ENCODE measurements at places on chromosomes 2 and 18.

DNA sequence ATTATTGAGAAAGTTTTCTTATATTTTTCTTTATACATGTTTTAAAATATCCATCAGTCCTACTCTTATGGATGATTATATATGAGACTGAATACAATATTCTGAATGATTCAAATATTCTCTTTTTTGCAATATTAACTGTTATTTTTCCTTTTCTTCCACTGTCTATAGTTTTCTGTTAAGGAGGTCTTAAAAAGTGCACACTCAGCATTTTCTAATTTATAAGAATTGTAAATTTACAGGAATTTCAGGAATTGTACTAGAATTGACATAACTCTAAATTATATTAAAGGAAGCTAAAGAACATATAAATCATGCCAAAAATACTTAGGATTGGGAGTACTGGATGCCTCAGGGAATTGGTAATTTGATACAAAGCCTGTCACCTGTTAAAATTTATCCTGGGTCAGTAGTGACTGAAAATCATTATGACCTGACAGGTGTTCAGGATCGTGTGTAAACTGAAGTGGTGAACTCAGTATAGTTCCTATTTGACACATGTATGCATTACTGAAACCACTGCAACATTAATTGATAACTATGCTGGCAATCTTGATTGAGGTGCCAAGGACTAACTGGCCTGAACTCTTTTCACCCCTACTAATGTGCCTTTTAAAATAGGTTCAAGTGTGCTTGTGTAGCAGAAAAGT lies 30.4 kb downstream of the MSTN start:
- DNase-seq: no peak

DNA sequence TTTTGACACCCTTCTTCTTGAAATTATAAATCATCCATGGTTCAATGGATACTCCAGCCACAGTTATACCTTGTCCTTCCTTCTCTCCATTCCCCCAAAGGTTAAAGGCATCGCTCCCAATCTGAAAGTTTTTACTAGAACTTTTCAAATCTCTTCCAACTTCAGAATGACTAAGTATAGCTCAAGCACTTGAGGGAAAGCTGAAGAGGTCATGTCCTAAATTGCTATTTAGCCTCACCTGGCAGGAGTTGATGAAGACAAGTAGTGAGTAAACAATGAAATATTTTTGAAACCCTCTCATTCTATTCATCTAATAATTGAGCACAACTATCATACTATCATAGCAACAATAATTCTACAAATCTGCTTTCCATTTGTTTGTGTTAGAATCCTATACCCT lies 167.8 kb downstream of the HNMT start:
- no peak for DNase-seq

DNA sequence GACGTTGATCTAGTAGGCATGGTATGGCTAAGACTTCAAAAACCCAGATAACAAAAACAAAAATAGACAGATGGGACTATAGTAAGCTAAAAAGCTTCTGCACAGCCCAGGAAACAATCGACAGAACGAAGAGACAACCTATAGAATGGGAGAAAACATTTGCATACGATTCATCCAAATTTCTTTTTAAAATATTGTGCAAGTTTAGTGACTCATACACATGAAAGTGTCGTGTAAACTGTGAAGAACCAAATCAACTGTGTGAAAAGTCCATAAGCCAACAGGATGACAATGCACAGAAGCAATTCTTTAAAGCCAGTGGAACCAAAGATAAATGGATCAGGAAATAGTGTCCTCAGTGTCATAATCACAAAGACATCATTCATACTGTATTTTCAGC lies 671.1 kb downstream of the RNF144A start:
- no peak for DNase-seq

GRCh38 chr2:19102696-19103423 lies 255.6 kb downstream of the OSR1 start:
- no peak for DNase-seq

DNA sequence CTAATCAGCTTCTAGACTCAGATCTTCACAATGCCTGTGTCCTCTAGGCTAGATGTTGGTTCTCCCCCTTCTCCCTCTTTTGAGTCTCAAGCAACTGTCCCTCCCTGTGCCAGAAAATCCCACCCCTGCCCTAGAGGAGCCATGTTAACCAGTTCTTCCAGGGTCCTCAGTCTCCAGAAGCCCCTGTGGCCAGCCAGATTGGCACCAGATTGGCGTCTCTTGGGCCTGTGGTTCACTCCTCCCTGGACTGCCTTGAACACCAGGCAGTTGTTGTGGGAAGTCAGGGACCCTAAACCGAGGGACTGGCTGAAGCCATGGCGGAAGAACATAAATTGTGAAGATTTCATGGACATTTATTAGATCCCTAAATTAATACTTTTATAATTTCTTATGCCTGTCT lies 36.6 kb downstream of the CYP26B1 start:
- DNase-seq: no peak

GRCh38 chr18:75478996-75479880 lies 51.7 kb upstream of the SMIM21 start:
- no peak for DNase-seq

DNA sequence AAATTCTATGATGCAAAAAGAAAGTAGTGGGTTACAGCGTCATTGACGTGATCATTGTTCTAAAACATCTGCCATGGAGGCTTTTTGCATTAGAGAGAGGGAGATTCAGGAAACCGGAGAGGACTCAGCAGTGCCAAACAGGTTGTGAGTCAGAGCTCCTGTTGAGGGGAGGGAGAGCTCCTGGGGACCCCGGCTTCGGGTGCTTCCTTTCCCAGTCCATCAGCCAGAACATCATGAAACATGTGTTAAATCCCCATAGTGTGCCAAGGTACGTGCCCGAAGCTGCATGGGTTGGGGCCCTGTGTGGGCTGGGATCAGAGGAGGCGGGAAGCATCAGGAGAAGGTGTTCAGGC lies 791 bp upstream of the CYRIA start:
- DNase-seq: no peak

GRCh38 chr18:44518091-44518615 lies 162.5 kb upstream of the SETBP1 start:
- DNase-seq: no peak

GRCh38 chr2:127592761-127593227 lies 53.2 kb upstream of the GPR17 start:
- no peak for DNase-seq

- DNase-seq: no peak
Measured at GRCh38 chr2:129796225-129796624, 183.2 kb upstream of the RAB6C start.

GRCh38 chr2:133871545-133872209 lies 303.4 kb upstream of the NCKAP5 start:
- DNase-seq: no peak

- DNase-seq: no peak
Measured at GRCh38 chr2:236607471-236608187, 38.0 kb downstream of the ACKR3 start.

DNA sequence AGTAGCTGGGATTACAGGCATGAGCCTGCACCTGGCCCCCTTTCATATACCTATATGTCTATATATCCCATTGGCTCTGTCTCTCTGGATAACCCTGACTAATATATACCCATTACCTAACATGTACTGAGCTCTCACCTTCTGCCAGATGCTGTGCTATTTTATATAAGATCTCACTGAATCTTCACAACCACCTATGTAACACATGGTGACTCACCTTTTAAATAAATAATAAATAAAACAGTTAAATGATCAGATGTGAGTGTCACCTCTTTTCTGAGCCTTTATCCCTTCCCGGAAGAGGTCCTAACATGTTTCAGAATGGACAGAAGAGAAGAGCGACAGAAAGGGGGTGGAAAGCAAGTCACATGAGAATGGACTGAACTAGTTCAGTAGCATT lies 123.1 kb downstream of the SPIRE1 start:
- no peak for DNase-seq

Measured in stimulated activated CD8-positive, alpha-beta memory T cell treated with anti-CD3 and anti-CD28 coated beads, Interleukin-4, amount 100 ng/mL, for 4 hours (primary cell).